ENCODE measurements at places on chromosomes 4 and X.
A peak's percentile ranks its signal among the peaks of the same experiment; 100 is the strongest.

- peak; percentile 53 for DNase-seq
Measured at GRCh38 chrX:131821945-131822622, 201.0 kb upstream of the STK26 start.

DNA sequence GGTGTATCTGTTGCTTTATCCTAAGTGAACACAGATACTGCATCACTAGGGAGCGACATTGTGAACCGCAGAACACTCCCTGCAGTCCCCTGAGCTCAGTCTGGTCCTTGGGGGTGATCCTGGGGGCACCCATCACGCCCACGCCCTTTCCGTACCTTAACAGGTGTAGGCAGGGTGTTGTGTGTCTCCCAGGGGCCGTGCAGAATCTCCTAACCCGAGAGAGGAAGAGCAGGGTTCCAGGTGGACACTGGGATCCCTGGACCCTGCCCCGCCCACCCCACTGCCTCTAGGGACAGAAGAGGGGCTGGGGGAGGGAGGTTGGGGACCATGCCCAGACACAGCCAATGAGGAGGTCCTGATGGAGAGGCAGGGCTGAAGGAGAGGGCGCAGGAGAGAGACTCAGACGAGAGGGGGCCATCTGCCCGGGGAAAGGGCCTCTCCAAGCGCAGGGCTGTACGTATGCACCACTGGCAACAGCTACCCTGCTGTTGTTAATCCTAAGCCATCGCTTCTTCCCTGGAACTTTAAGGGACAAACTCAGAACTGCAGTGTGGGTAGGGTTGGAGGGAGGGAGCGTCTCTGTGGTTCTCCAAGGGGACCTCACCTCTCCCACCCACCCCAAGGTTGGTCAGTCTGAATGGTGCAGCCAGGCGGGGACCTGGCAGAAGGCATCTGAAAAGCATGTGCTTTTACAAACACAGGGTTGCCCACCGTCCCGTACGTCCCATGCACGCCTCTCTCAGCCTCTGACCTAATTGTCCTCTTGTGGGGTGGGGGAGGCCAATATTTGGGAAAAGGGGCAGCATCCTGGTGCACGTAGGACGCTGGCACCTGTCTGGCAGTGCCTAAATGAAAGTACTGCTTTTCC, 2.5 kb downstream of the P2RY8 start:
- no peak for DNase-seq

- no peak for DNase-seq
Measured at GRCh38 chr4:145302725-145303124, 122.3 kb upstream of the OTUD4 start.

GRCh38 chr4:58063404-58064160, 953.4 kb upstream of the IGFBP7 start:
- no peak for DNase-seq

Data from stimulated activated CD8-positive, alpha-beta memory T cell treated with anti-CD3 and anti-CD28 coated beads, Interleukin-7, amount 100 ng/mL, for 1 hour (primary cell).